ENCODE measurements at places on chromosomes 4 and X.

GRCh38 chr4:114561590-114561989, 37.0 kb upstream of the UGT8 start:
- DNase-seq: no peak

GRCh38 chr4:153374442-153374841, 30.0 kb downstream of the MND1 start:
- no peak for DNase-seq

DNA sequence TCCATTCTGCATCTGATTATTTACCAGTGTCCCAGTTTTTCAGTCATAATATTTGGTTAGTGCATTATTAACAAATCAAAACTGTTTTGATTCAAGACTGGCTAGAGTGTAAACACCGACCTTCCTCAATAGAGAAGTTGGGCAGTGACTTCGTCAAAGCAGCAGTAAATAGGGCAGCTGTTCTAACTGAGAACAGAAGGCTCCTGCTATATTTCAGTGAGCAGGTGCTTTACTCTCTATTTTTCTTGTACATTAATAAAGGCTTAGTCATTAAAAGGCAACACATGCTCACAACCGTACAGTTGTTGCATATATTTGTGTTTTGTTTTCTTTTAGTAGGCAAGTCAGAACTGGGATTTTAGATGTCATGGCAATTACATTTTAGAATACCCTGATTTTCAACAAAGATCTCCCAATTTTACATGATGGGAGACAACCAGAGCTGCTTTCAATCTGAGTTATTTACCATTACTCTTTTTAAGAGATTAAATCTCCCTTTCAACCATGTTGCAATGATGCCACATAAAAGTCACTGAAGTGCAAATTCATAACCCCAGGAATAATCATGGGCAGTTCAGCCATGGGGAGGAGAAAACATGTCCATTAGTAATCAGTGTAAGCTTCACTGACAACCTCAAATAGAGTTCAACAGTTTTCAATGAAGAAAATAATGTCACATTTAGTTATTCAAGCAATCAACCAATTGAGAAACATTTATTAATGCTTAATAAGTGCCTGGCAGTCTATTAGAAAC, 233.3 kb downstream of the NDST4 start:
- DNase-seq: no peak

DNA sequence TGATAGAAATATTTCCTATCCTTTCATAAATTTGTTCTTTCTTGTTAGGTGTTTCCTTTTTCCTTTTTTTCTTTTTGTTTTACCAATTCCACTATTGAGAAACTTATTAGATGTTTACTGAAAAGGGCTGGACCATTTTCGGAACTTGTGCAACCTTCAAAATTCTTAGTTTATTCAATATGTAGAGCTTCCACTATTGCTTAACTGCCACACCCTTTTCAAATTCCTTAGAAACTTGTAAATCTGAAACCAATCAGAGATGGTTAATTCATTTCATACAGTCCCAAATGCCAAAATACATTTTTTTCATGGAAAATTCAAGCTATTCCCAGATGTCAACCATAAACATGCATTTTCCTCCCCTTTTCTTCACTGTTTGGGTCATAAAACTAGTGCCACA, 66.1 kb upstream of the SLC39A8 start:
- DNase-seq: no peak

DNA sequence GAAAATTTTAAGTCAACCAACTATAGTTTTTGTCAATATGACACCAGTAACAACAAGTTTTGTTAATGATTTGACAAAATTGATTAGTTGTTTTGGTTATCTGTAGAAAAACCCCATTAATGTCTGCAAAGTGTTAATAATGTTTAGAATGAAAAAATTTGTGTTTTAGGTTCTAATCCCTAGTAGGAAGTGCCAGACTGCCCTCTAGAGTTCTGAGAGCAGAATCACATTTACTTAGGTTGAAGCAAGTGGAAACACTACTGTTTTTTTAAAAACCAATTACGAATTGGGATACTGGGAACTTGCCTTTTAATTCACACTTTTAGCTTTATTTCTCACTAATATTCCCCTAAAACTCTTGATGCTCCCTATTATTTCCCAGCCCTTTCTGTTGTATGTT, 101.1 kb upstream of the CYLC1 start:
- DNase-seq: no peak

- no peak for DNase-seq
Measured at GRCh38 chr4:21876711-21877110, 71.9 kb downstream of the KCNIP4 start.
